ENCODE measurements at places on chromosomes 6 and 20. TPM values are rescaled to one million over a fixed set of nuclear protein-coding genes. Genes with fewer than 3 reads are reported as not detected.
A peak's percentile ranks its signal among the peaks of the same experiment; 100 is the strongest.

HMGCLL1 gene
- not detected for total RNA-seq

DEFB114 gene
- total RNA-seq: not detected

ZSCAN26 gene
- total RNA-seq: 5.5 TPM

DNA sequence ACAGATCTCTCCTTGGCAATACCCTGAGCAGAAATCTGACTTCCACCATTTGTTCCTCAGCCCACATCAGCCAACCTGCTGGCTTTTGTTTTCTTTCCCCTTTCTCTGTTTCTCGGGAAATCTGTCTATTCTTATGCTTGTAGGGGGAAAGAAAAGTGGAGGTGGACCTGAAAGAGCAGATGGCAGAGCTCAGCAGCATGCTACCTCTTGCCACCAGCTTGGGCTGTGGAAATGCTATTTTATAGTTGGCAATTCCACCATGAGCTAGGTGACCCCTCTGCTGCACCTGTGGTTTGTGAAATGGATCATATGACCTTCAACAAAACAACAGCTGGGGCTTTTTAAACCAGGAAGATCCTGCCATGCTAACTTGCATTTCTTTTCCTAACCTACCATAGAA lies 6.8 kb upstream of the SPATS1 start:
- DNase-seq: no peak

UNC5CL gene
- total RNA-seq: 1.4 TPM

- DNase-seq: no peak
Observed at GRCh38 chr6:14305624-14306023, 188.1 kb downstream of the CD83 start.

- DNase-seq: no peak
Observed at GRCh38 chr6:156016186-156016976, 560.7 kb upstream of the NOX3 start.

GSTA2 gene
- not detected for total RNA-seq

- DNase-seq: no peak
Observed at GRCh38 chr20:62624325-62624690, 18.0 kb upstream of the SLCO4A1 start.

DNA sequence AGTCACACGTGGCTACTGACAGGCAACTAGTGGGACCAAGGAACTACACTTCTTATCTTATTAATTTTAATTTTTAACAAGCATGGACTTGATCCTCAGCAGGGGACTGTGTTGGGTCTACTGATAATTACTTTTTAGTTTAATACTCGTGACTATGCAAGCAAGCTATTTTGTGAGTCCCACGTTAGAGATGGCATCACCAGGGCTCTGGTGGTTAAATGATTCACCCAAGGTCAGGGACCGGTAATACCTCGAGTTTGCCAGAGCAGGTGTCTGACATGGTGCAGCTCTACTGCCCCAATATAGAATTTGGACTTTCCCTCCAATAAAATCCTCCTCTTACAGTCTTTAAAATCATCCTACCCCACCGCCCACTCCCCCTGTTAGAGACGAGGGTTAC lies 98.6 kb upstream of the RIN2 start:
- DNase-seq: no peak

DNA sequence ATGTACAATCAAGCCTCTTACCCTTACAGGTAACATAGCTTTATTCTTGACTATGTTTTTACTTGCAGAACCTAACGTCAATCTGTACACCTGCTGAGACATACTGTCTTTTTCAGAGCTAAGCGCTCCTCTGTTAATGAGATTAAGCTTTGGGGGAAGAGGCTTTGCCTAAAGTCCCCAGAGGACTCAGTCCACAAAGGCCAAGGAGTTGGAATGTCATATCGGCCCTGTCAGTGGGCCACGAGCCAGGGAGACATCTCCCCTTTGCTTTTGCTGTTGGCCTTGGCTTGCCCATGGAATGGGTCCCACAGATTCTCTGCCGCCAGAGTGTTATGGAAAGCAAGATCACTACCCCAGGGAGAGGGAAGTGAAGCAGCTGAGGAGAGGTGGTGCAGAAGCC lies 64.1 kb upstream of the SOX4 start:
- DNase-seq: no peak

GRCh38 chr6:157557559-157557958 lies 176.6 kb downstream of the ZDHHC14 start:
- DNase-seq: no peak

- no peak for DNase-seq
Observed at GRCh38 chr20:52614051-52614863, 357.9 kb upstream of the TSHZ2 start.

- no peak for DNase-seq
Observed at GRCh38 chr6:34389034-34389433, 3.4 kb downstream of the NUDT3 start.

TREML2 gene
- 0.82 TPM for total RNA-seq

MAP1LC3A gene
- 1.3 TPM for total RNA-seq

IDH3B gene
- total RNA-seq: 160 TPM

DNA sequence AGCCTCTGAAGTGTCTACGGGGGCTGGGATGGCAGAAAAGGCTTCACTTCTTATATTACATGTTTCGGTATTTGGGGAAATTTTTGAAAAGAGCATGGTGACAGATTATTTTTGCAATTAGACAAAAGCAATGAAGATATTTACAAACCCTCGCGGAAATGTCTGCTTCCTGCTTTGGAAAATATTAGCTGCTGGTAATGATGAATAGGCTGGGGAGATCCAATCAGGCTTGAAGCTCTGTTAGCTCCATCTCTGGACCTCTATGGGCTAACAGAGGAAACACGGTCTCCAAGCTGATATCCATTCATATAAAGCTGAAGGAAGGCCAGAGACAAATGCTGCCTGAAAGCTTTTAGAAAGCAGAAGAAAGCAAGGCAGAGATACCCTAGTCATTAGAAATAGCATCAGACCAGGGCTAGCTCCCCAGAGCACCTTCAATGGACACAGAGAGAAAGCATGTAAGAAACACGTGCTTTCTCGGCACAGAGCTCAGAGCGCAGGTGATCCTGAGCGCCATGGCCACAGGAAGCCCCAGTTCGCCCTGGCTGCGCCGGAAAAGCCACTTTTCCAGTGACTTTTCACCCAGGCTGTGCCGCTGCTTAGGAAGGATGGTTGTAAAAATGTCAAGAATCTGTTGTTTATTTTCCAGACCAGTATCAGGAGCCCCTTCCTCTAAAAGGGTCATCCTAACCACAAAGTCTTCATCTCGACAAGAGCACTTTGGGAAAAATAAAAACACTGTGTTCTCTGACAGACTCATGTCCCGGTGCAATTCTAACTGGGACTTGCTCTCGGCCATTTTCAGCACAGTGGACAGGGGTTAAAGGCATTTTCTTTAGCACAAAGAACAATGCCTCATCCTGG lies 68.5 kb upstream of the NFATC2 start:
- no peak for DNase-seq

PPIL6 gene
- total RNA-seq: 0.13 TPM

- DNase-seq: no peak
Observed at GRCh38 chr6:42197555-42198362, 3.0 kb upstream of the GUCA1B start.

TFAP2D gene
- not detected for total RNA-seq

DNA sequence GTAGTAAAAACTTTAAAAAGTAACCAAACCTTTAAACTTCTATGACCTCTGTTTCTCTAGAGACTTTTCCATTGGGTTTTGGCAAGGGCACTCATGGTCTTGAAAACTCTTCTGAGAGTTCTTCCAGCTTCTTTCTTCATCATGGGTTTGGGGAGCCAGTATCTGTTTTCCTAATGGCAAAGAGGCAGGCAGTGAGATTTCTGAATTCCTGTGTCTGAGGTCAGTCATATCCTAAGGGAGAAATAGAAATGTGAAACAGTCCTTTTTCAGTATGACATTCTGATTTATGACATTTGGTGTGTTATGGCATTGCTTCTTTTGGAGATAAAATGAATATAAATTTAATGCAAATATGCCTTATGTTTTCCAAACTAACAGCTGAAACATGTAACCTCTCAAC lies 518.5 kb upstream of the MARCKS start:
- DNase-seq: no peak

EYA4 gene
- total RNA-seq: not detected

GPR6 gene
- not detected for total RNA-seq

DNA sequence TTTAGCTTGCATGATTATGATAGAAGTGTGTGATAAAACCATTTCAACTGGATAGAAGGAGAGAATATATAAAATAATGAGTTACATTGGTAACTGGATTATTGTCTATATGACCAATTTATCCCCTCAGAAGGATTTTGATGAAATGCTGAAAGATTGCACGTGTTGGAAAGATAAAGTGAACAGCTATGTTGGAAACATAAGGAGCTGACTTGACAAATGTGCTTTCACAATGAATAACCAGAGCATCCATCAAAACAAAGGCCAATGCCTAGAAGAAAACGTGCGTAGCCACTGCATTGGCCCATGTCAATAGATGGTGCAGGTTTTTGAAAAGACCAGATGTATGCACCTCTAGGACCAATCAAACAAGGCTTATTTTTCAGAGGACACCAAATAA lies 168.8 kb downstream of the TMEM200A start:
- no peak for DNase-seq

HLA-DQB1 gene
- 3.8 TPM for total RNA-seq

- no peak for DNase-seq
Observed at GRCh38 chr6:25369433-25370177, 90.4 kb downstream of the CARMIL1 start.

DNA sequence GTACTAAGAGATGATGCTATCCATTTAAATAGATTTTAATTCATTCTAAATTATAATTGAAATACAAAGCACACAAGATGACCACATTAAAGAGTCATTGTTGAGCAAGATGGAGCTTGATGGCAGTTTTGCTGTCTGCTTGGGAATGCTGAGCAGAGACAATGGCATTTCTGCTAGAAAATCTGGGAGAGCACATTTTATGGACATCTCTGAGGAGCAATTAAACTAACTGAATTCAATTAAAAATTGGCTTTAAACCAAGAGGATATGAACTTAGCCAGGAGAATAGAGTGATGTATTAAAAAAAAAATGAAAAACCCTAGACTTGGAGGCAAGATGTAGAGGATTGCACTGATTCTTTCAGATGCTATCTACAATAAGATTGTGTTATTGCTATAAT lies 19.1 kb upstream of the ADGRB3 start:
- DNase-seq: no peak

GRCh38 chr6:98828941-98829411 lies 5.4 kb upstream of the POU3F2 start:
- no peak for DNase-seq

TINAG gene
- not detected for total RNA-seq

DSP gene
- 0.14 TPM for total RNA-seq

- peak; percentile 53 for DNase-seq
Observed at GRCh38 chr6:158849899-158850806, 31.0 kb upstream of the EZR start.

DNA sequence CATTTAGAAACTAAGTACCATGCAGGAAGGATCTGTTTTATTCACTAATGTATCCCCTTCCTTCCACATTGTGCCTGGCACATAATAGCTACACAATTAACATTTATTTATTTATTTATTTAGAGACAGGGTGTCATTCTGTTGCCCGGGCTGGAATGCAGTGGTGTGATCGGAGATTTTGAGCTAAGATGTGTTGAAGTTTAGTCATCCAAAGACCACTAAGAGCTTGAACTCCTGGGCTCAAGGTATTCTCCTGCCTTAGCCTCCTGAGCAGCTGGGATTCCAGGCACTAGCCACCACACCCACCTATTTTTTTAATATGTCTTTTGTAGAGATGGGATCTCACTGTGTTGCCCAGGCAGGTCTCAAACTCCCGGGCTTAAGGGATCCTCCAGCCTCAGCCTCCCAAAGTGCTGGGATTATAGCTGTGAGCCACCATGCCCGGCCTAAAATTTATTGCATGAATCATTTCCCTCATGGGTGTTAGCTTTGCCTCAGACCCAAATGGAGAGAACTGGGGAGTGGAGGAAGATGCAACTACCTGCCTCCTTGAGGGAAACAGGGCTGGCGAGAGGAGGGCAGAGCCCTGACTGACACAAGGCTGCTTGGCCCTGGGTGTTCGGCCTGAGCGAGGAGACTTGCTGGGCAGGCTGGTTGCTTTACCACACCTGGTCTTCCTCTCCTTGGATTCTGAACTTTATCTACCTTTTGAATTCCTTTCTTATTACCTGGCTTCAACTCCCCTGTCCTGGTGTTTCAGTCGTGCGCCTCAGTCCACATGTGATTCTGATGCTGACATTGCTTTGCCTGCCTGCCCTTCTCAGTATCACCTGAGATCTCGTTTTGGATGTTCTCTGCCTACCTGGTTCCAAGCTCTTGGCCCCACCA lies 1.7 kb upstream of the DYNLT1 start:
- DNase-seq: no peak

- no peak for DNase-seq
Observed at GRCh38 chr6:121886223-121886830, 450.9 kb downstream of the GJA1 start.

SH3BGRL2 gene
- 0.51 TPM for total RNA-seq

ENPP1 gene
- total RNA-seq: 0.51 TPM

ADGRF1 gene
- 0.13 TPM for total RNA-seq

DNA sequence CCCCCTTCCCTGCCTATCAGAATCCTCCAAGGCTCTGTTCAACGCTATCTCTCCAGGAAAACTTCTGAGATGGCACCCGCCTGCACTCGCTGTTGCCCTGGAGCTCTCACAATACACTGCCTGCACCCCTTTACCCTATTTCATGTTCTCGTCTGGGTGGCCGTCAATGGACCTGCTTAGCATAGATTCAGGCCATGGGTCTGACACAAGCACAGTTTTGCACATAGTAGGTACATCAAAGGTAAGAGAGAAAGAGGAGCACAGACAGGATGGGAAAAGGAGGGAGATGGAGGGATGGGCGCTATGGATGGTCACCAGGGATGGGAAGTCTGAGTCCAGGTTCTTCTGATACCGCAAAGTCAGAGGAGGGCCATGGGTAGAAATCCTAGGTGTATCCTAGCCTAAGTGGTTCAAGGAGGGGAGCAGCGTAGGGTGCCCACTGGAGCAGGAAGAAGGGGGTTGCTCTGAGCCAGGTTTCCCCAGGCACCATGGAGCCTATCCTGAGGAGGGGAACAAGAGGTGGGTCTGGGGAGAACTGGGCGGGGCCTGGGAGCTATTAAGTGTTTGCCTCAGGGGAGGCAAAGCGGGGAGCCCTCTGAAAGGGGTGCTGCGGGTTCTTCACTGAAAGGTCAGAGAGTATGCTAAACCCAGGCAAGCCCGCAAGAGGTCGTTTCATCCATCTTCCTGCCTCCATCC lies 89.3 kb downstream of the MRPL14 start:
- DNase-seq: no peak

FAM184A gene
- 10.9 TPM for total RNA-seq

- DNase-seq: no peak
Observed at GRCh38 chr20:41124451-41125094, 12.8 kb upstream of the PLCG1 start.

GRCh38 chr6:139748353-139749146 lies 374.1 kb upstream of the CITED2 start:
- no peak for DNase-seq

SERPINB6 gene
- total RNA-seq: 15.3 TPM

DNA sequence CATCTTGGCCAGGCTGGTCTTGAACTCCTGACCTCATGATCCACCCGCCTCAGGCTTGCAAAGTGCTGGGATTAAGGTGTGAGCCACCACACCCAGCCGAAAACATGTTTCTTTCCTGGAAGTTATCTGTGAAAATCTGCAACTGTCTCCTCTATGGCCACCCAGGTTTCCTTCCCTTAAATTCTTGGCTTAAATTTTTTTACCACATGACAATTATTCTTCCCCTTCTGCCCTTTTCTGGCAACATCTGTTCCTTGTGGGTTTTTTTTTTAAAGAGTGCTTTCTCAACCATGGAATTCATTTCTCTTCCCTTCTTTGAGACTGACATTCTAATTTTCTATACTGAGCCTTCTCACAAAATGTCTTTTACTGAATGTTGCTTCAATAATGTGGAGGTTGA lies 59.6 kb downstream of the DOK5 start:
- no peak for DNase-seq

MYLK2 gene
- 0.11 TPM for total RNA-seq

- DNase-seq: no peak
Observed at GRCh38 chr20:41038878-41039404, 10.3 kb downstream of the TOP1 start.

ZNF322 gene
- total RNA-seq: 5.9 TPM

BPI gene
- total RNA-seq: not detected

Measured in activated T-cell treated with anti-CD3 and anti-CD28 coated beads, Interleukin-2, amount 50 U/mL, for 4 hours (primary cell).